ENCODE measurements at places on chromosomes 7 and 10.

DNA sequence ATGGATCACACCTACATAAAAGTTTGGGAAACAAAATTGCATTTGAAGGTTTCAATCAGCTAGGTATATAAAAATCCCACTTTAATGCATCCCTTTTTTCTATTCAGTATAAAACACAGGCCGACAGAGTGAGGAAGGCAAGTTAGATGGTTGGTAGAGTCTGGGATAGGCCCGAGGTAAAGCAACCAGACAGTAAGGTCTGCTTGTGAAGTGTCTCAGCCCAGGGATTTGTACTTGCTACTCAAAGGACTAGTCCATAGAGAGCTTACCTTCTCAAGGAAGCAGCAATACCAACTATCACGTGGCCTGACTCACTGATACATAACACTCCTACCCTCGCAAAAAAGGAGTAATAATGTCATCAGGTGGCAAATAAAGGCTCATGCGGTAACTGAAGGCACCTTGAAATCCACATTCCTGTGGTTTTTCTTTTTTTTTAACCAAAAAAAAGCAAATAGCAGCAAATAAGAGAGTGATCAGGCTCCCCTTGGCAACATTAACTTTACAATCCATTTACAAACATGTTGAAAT is 56.2 kb upstream of the ATP6V0A4 start:
- no peak for DNase-seq

- DNase-seq, result no peak
Observed at GRCh38 chr10:79308969-79309665, 38.2 kb upstream of the PPIF start.

DNA sequence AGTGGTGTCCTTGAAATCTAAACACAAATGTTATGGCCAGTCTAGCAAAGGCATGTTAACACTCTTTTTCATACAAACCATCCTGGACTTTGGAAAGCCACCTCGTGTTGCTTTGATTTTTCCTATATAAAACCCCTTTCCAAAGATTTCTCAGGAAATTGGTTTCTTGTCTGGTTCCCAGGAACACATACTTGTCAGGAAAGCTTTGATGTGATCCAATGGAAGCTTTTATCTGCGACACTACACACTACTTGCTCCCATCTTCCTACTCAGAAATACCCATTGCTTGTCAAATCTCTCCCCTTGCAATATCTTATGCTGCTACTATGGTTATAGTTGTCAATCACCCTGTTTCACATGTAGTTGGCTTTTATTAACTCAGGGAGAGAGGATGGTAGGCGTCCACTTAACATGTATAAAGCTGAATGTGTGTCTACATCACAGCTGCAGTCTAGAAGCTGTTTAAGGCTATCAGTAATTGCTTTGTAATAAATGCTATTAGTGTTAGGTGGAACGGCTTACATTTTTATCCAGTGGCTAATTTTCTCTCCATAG is 189.6 kb downstream of the GPAM start:
- DNase-seq, result no peak

GRCh38 chr7:20513341-20513740 is 102.1 kb upstream of the ABCB5 start:
- DNase-seq, result no peak
